Epithelial cell of prostate (primary cell): ENCODE measurements at places on chromosomes 5 and 9.

DNA sequence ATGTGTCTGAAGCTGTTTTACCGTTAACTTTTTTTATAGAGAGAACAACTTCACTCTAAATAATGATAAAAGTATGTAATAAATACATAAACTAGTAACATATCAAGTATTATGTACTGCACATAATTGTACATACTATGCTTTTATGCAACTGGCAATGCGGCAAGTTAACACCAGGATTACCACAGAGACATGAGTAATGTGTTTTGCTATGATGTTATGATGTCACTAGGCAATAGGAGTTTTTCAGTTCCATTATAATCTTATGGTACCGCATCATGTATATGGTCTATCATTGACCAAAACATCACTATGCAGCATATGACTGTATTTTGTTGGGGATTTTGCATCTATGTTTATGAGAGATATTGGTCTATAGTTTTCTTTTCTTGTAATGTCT is 326.4 kb upstream of the TARS1 start:
- no peak for DNase-seq

DNA sequence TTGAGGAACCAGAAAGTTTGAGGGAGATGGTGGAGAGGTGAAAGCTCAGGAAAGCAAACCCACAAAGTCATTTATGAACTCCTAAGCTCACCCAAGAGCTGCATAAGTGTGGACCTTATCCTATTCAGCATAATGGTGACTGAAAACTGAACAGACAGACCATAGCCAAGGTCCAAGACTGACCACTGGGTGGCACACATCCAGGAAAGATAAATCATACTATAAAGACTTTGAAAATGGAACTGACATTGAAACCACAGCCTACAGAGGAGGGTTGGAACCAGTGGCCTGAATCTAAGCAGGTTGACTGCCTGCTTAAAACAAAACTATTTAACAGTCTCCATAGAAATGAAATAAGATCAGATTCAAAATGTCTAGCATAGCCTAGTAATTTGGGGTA is 121.0 kb upstream of the RGS7BP start:
- DNase-seq: no peak

- DNase-seq: no peak
Observed at GRCh38 chr5:115396081-115396480, 99.6 kb upstream of the CCDC112 start.

GRCh38 chr5:21184581-21184980 is 1196.6 kb upstream of the CDH18 start:
- DNase-seq: no peak

DNA sequence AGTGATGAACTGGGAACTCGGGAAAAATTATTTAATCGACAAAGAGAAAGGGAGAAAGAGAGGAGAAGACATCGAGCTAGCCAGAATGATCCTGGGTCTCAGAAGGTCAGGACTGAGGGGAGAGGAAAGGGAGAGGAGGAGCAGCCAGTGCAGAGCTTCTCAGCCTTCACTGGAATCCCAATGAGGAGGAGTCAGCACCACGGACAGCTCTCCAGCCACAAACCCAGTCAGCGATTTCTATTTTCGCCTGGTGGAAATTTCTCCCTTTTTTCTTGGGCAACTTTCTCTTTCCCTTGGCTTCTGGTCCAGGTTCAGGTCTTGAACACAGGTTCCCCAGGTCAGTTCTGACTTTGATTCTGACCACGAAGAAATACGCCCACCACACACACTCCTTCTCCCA is 1.6 kb upstream of the BRINP1 start:
- no peak for DNase-seq

DNA sequence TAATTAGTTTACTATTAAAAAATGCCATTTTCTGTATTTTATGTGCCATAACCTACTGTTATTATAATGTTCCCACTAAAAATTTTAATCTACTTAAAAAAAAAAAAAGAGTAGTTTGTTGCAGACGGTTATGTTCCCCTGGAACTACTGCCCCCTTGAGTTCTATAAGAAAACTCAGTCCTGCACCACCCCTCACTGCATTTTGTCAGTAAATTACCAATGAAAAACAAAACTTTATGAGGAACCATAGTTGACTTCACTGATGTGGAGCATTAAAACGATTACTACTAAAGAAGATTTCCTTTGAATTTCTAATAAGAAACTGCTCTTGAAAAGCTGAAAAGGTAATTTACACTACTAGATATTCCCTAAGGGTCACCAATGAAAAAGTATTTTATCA is 288.7 kb downstream of the FBXL17 start:
- no peak for DNase-seq

DNA sequence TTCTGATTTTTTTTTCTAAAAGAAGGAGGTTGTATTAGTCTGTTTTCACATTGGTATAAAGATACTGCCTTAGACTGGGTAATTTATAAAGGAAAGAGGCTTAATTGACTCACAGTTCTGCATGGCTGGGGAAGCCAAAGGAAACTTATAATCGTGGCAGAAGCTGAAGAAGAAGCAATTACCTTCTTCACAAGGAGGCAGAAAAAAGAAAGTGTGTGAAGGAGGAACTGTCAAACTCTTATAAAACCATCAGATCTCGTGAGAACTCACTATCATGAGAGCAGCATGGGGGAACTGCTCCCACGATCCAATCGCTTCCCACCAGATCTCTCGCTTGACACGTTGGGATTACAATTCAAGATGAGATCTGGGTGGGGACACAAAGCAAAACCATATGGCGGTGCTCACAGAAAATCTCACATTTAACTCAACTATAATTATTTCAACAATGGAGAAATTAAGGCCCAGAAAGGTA is 27.1 kb downstream of the DPYSL3 start:
- no peak for DNase-seq

DNA sequence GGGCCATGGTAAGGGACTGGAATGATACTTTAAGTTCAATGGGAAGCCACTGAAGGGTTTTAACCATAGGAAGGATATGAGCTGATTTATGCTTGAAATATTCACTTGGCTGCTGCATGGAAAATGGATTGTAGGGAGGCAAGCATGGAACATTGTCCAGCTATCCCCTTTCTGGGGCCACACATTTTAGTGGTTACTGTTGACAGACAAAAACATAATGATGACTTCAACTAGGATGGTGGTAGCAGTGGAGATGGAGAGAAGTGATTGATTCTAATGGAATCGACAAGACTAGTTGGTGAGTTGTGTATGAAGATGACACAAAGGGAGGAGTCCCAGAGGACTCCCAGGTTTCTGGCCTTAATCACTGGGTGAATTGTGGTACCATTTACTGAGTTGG is 6.2 kb upstream of the FCHSD1 start:
- DNase-seq: no peak

- no peak for DNase-seq
Observed at GRCh38 chr9:15416880-15417279, 5.8 kb upstream of the SNAPC3 start.

DNA sequence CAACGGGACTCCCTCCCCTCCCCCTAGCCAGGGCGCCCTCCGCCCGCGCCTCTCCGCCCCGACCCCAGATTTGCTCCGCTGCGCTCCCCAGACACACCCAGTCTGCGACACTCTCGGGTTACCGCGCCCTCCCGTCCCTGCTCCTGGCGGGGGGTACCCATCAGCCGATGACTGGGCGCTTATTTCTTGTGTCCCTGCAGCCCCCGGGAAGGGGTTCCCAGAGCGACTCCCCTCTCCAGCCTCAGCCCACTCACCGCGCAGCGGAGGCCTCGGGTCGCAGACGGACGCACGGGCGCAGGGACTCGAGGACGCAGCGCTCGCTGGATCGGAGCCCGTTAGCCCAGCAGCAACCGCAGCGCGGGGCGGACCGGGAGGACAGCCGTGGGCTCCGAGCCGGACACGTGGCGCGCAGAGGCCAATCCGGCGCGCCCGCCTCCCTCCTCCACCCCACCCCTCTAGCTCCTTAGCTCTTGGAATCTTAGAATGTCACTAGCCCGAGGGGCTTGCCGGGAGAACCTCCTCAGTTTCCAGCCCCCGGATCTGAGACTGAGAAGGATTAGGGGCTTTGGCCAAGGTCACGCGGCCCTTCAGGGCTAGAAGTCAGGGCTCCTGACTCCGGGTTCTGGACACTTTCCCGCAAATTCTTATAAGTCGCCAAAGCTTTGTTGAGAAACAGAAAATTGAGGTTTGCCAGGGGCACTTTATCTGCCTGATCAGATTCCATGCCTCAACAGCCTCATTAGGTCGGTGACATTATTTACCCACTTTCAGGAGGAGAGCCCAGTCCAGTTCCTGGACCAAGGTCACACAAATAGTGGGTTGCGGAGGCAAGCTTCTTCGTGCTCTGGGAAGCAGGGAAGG is at the start of gene ANXA6:
ANXA6 (minus strand) TSS at position 354 of the 861 bp plus-strand sequence. CDS start 9,878 bp downstream, outside the sequence.
- DNase-seq: no peak

GRCh38 chr5:31825518-31826068 is 186.7 kb downstream of the PDZD2 start:
- no peak for DNase-seq
